ENCODE measurements at places on chromosomes 3 and 15. TPM values are rescaled to one million over a fixed set of nuclear protein-coding genes. Genes with fewer than 3 reads are reported as not detected.

The SETD5 gene
- 52.0 TPM for total RNA-seq

The RAB5A gene
- 52.8 TPM for total RNA-seq

The GPR176 gene
- total RNA-seq: 54.9 TPM

The ADAMTS7 gene
- 56.5 TPM for total RNA-seq

The DCP1A gene
- total RNA-seq: 11.3 TPM

The TRH gene
- not detected for total RNA-seq

The CHP1 gene
- 182 TPM for total RNA-seq

The EPHB3 gene
- total RNA-seq: 0.16 TPM

The MUSTN1 gene
- not detected for total RNA-seq

The CORO2B gene
- total RNA-seq: 4.7 TPM

The GOLGA6L10 gene
- 1.3 TPM for total RNA-seq

The ARPP21 gene
- 0.49 TPM for total RNA-seq

The PXYLP1 gene
- total RNA-seq: 5.4 TPM

The MAN2C1 gene
- total RNA-seq: 62.9 TPM

The SORD gene
- 19.3 TPM for total RNA-seq

The DAZL gene
- not detected for total RNA-seq

The WHAMM gene
- 4.2 TPM for total RNA-seq

The DOCK3 gene
- 0.13 TPM for total RNA-seq

Measured in mesangial cell (primary cell).